Naive B cell (primary cell): ENCODE measurements at places on chromosomes 11 and 22. TPM values are rescaled to one million over a fixed set of nuclear protein-coding genes. Genes with fewer than 3 reads are reported as not detected.

DNA sequence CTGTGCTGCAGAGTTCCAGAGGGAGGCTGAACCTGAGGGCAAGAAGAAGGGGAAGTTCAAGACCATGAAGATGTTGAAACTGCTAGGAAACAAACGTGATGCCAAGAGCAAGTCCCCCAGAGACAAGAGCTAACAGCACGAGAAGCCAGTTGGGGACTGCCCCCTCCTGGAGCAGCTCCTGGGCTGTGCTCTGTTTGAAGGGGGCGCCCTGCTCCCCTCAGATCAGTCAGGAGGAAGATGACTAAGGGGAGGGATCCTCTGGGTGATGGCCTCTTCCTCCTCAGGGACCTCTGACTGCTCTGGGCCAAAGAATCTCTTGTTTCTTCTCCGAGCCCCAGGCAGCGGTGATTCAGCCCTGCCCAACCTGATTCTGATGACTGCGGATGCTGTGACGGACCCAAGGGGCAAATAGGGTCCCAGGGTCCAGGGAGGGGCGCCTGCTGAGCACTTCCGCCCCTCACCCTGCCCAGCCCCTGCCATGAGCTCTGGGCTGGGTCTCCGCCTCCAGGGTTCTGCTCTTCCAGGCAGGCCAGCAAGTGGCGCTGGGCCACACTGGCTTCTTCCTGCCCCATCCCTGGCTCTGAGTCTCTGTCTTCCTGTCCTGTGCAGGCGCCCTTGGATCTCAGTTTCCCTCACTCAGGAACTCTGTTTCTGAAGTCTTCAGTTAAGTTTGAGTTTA is 12.6 kb downstream of the C22orf23 start:
- no peak for DNase-seq

DNA sequence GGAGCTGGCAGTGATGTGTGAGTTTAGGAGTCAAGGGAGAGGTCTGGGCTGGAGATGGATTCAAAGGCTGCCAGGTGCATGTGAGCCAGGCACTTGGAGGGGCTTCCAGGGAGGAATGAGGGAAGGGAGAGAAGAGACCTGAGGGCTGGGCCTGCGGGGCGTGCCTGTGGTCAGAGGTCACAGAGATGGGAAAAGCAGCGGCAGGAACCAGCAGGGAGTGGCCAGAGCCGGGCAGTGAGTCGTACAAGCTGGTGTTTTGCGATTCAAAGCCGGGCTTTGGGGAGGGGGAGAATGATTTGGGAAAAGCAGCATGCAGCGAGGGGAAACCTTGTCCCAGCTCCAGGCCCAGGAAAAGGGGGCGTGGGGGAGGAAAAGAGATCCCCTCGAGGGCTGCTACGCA is 96.9 kb upstream of the RTL6 start:
- DNase-seq, result no peak

DNA sequence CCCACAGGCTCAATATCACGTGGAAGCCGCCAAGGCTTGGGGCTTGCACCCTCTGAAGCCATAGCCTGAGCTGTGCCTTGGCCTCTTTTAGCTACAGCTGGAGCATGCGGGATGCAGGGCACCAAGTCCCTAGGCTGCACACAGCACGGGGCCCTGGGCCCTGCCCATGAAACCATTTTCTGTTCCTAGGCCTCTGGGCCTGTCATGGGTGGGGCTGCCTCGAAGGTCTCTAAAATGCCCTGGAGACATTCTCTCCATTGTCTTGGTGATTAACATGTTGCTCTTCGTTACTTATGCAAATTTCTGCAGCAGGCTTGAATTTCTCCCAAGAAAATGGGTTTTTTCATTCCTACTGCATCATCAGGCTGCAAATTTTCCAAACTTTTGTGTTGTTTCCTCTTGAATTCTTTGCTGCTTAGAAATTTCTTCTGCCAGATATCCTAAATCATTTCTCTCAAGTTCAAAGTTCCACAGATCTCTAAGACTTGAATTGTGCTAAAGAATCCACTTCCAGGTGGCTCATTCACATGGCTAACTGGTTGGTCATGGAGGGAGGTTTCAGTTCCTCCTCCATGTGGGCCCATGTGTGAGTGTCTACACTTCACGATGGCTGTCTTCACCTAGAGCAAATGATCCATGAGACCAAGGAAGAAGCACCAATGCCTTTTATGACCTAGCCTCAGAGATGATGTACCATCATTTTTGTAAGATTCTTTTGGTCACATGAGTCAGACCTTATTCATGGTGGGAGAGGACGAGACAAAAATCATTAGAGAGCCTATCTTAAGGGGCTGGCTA is 7.4 kb upstream of the CREBZF start:
- no peak for DNase-seq

DNA sequence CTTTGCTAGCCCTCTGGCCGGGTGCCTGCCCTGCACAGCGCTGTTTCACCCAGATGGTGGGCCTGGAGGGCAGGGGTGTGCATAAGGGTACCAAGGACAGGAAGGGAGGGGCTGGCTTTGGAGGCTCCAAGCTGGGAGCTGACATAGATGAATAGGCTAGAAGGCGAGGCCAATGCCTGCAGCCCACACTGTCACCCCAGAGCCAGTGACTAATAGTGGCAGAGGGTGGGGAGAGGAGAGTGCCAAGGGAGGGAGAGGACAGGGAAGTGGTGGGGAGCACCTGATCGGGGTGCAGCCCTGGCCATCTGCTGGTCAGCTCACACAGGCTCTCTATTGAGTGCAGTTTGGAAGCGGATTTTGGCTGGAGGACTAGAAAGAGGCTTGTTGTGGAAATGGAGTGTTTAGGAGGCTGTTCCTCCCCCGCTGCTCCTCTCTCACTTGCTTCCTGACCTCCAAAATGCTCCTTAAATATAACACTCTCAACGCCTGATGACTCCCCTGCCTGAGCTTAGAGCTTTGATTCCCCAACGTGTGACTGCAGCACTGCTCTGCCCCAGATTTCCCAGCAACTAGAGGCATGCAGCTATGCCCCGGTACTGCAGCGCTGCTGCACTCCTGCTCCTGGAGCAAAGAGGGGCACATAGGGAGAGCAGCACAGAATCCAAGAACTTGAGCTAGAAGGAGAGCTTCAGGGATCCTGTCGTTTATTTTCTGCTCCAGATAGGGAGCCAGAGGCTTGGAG is 89.2 kb downstream of the GRAMD1B start:
- DNase-seq, result no peak

DNA sequence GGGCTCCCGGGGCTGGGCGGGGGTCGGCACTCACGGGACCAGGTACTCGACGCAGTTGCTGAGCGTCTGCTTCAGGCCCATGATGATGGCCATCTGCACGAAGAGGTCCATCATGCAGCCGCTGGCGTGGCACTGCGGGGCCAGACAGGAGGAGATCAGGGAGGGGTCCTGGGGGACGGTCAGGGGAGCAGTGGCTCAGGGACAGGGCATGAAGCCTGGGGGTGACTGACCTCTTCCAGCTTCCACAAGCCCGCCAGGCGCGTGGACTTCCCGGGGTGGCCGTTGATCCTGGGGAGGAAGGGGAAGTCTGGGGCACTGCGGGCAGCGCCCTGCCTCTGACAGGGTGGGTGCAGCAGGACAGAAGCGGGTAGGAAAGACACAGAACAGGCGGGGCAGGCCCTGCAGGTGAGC is 6.1 kb upstream of the SIGIRR start:
- DNase-seq, result no peak

GRCh38 chr11:117458275-117459122 is 130.8 kb downstream of the CEP164 start:
- no peak for DNase-seq

GRCh38 chr11:102157219-102157618 is 47.0 kb downstream of the YAP1 start:
- no peak for DNase-seq

GRCh38 chr22:38313384-38313955 is 3.8 kb downstream of the CSNK1E start:
- no peak for DNase-seq

- no peak for DNase-seq
Observed at GRCh38 chr11:65538232-65538914, 13.5 kb downstream of the SCYL1 start.

- no peak for DNase-seq
Observed at GRCh38 chr11:91459840-91460239, 764.8 kb upstream of the FAT3 start.

GRCh38 chr22:37498289-37498909 is 12.2 kb upstream of the MFNG start:
- DNase-seq, result peak; percentile 67

- DNase-seq, result no peak
Observed at GRCh38 chr22:28237112-28237511, 318.1 kb upstream of the PITPNB start.

DNA sequence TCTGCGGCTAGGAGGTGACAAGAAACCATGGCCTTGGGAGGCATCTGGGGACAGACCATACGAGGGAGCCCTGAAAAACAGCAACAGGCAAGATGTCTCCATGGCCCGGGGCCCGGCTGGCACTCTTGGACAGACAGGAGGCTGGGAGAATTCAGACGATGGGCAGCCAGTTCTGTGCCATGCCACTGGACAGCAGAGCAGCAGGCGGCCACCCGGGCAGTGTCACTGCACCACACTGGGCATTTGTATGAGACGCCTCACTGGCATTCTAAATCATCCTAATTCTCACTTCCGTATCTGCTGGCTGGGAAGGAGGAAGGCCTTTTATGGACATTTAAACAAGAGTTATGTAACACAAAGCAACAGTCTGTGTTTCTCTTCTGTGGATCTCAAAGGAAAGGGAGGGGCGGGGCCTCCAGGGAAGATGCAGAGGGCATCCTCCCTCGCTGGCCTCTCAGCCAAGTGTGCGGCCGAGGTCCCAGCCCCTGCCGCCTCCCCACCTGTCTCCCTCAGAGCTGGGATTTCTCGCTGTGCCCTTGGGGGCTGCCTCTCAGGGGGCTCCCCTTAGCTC is 350.3 kb downstream of the SHANK2 start:
- no peak for DNase-seq

- DNase-seq, result no peak
Observed at GRCh38 chr11:84902445-84902844, 724.7 kb downstream of the DLG2 start.

DNA sequence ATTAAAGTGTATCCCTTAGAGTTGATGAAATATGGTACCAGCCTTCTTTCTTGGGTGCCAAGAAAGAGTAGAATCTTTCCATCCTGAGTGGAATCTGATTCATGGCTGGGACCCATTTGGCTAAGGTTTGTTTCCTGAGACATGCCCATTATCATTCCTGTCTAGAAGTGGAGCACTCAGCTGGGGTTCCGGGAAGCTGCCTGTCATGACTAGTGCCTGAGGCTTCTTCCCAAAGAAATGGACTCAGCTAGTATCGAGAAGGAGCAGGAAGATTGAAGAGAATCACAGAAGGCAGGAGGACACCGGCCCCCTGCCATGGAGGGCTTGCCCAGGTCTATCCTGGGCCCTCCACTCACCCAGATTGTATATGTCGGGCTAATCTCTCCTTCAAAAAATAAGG is 57.6 kb downstream of the KREMEN1 start:
- DNase-seq, result no peak

- DNase-seq, result no peak
Observed at GRCh38 chr11:62921201-62921572, at the start of gene CHRM1. TSS of gene CHRM1 (minus strand) at chr11:62921363. CDS start at chr11:62911100, 10,263 bp downstream.

DNA sequence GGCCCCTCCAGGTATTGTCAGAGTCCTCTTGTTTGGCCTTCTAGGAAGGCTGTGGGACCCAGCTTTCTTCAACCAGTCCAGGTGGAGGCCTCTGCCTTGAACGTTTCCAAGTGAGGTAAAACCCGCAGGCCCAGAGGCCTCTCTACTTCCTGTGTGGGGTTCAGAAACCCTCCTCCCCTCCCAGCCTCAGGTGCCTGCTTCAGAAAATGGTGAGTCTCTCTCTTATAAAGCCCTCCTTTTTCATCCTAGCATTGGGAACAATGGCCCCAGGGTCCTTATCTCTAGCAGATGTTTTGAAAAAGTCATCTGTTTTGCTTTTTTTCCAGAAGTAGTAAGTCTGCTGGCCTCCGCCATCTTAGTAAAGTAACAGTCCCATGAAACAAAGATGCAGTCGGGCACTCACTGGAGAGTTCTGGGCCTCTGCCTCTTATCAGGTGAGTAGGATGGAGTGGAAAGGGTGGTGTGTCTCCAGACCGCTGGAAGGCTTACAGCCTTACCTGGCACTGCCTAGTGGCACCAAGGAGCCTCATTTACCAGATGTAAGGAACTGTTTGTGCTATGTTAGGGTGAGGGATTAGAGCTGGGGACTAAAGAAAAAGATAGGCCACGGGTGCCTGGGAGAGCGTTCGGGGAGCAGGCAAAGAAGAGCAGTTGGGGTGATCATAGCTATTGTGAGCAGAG is at the start of gene CD3E:
Gene CD3E, plus strand, starts transcription at position 163 of the 681 bp plus-strand sequence. Its CDS starts 223 bp downstream, at position 386.
- DNase-seq, result no peak

- DNase-seq, result peak; percentile 62
Observed at GRCh38 chr11:64251016-64251752, at the start of gene PLCB3. TSS of gene PLCB3 (plus strand) at chr11:64251530. CDS start at chr11:64251650, 120 bp downstream.

- DNase-seq, result no peak
Observed at GRCh38 chr11:8477680-8478079, 116.3 kb downstream of the STK33 start.

- no peak for DNase-seq
Observed at GRCh38 chr22:33099593-33099992, 41.4 kb upstream of the SYN3 start.

- DNase-seq, result no peak
Observed at GRCh38 chr11:19375440-19375839, 134.7 kb upstream of the E2F8 start.

GRCh38 chr11:111406589-111406988 is 27.5 kb upstream of the POU2AF1 start:
- no peak for DNase-seq

DNA sequence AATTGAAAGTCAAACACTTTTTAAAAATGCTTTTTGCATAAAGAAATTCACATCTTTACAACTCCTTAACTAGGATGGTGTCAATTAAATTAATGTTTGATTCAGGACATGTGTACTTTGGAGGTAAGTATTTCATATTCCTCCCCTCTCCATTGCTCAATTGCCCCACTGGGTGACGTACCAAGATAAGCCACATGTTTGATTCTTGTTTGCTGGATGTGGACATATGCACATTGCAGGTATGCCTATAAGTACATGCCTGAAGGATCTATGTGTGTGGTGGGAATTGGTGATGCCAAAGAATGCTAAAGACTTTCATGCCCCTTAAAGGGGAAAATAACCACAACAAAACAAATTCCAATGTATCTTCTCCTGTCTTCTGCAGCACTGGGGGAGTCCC is 5.8 kb downstream of the CD44 start:
- no peak for DNase-seq

GRCh38 chr22:39209756-39210155 is 35.0 kb downstream of the PDGFB start:
- no peak for DNase-seq

GRCh38 chr11:20881328-20882079 is 212.1 kb downstream of the NELL1 start:
- no peak for DNase-seq

- DNase-seq, result peak; percentile 53
Observed at GRCh38 chr22:41857155-41857859, 24.4 kb downstream of the SREBF2 start.

ALDH3B2 gene
- polyA plus RNA-seq, result not detected

SLC36A4 gene
- 35.4 TPM for polyA plus RNA-seq

PKP3 gene
- polyA plus RNA-seq, result not detected

VSTM5 gene
- polyA plus RNA-seq, result not detected

TRIM6 gene
- not detected for polyA plus RNA-seq

MAP6 gene
- polyA plus RNA-seq, result not detected

SLC43A3 gene
- polyA plus RNA-seq, result 14.5 TPM

CADM1 gene
- polyA plus RNA-seq, result not detected

PNPLA5 gene
- not detected for polyA plus RNA-seq

CRYAB gene
- polyA plus RNA-seq, result not detected

MS4A3 gene
- not detected for polyA plus RNA-seq

DUSP8 gene
- not detected for polyA plus RNA-seq

B4GALNT4 gene
- polyA plus RNA-seq, result not detected

PARVG gene
- polyA plus RNA-seq, result 106 TPM

FAM76B gene
- 18.4 TPM for polyA plus RNA-seq

TBRG1 gene
- 26.1 TPM for polyA plus RNA-seq
